ENCODE measurements at places on chromosomes 6 and 20.

DNA sequence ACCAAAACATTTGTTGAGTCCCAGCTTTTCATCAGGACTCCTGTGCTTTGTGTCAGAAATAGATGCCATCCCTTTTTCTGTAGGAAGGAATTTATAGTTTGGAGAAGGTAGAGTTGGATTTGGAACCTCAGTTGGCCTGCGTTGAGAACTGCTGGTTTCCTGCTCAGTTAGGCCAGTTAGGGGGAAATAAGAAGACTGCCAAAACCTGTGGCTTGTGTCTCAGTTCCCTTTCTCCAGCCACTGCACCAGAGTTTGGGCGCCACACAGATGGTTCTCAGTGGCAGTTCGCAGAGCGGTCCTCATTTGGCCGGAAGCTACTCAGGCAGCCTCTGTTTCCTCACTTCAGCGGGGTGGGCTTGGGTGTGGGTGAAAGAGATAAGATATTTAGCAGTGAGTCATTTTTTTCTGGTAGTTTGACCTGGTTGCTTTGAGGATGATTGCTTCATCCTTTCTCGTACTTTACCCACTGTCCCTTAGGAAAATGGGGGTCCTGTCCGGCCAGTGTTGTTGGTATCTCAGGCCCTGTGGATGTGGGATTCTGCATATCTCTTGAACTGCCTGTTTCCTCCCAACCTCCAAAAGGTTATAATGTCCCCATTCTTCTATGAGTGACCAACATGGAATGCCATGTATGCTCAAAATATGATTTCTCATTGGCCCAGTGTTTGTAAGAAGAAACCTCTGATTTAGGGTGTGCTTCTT lies 53.7 kb downstream of the JARID2 start:
- DNase-seq: peak; percentile 49

DNA sequence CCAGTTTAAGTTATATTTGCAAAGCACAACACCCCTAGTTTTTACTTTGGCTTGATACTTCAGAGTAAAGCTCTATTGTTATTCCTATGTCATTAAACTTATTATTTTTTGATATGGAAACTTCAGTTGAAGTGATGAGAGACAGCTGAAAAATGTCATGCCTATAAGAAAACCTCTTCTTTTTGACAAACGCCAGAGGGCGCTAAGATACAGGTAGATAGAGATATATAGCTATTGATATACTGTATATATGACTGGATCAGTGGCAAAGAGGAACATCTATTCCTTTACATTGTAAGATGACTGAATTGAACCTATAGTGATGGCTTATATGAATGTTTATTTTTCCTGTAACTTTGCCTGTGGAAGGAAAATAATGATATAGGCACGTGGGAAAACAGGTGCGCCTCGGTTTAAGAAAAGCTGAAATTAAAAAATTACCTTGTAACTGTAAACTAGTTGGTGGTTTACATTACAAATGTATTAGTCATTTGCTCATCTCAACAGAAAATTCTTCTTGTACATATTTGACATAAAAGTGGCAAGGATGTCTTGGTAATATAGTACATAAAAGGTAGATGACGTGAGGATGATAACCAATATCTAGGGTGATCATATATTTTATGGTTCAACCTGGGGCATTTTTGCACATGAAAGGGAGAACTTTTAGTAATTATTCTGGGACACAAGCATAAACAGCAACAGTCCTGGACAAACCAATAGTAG lies 74.1 kb downstream of the LAMA4 start:
- DNase-seq: peak; percentile 16

DNA sequence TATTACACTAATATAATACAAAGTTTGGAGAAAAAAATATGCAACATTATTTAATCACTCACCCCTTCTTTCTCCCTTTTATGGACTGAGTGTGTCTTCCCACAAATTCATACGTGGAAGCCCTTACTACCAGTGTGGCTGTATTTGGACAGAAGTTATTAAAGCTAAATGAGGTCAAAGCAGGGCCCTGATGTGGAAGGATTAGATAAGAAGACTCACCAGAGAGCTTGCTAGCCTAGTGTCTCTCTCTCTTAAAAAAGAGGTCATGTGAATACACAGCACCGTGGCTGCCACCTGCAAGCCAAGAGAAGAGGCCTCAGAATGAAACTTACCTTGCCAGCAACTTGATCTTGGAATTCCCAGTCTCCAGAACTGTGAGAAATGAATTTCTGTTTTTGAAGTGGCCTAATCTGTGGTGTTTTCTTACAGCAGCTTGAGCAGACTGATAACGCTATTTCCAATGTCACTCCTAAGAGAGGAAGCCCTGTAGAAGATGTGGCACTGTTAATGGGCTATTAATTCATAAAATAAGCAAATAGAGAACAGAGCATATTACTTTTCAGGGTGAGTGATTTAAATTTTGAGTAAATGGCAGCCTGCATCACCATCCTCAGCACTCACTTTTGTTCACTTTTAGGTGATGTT lies 233.4 kb downstream of the TBC1D7 start:
- DNase-seq: no peak

GRCh38 chr6:52505726-52506409 lies 71.0 kb downstream of the TRAM2 start:
- no peak for DNase-seq

- DNase-seq: no peak
Measured at GRCh38 chr6:169880516-169880915, 129.1 kb downstream of the ERMARD start.

DNA sequence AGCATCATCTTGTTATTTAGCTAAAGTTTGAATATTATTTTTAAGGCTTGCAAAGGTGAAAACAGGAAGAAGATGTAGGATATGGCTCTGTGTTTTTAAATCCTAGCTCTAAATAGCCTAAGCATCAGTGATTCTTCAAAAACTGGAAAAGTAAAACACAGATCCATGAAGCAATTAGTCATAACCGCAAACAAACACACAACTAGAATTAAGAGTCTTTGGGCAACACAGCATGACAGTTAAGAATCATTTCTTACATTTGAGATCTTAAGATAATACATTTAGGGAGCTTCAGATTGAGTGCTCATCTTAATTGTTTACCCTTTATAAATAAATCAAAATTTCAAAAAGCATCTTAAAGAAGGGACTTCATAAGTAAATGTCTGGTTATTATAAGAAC lies 115.8 kb upstream of the MAP7 start:
- DNase-seq: no peak

GRCh38 chr20:18138266-18138582 lies 561 bp downstream of the KAT14 start:
- DNase-seq: no peak

DNA sequence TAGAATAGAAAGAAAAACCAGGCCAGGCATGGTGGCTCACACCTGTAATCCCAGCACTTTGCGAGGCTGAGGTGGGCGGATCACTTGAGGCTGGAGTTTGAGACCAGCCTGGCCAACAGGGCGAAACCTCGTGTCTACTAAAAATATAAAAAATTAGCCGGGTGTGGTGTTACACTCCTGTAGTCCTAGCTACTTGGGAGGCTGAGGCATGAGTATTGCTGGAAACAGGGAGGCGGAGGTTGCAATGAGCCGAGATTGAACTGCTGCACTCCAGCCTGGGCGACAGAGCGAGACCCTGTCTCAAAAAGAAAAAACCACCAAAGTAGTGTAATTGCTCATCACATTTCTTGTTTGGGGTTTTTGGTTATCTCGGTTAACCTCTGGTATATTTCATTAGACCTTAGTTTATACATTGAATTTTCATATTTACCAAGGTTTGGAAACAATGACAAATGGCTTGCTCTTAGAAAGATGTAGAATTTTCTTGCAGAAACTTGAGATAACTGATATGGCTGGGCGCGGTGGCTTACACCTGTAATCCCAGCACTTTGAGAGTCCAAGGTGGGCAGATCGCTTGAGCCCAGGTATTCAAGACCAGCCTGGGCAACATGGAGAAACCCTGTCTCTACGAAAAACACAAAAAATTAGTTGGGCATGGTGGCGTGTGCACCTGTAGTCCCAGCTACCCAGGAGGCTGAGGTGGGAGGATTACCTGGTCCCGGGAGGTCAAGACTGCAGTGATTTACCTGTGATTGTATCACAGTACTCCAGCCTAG lies 14.2 kb downstream of the ITCH start:
- no peak for DNase-seq

- no peak for DNase-seq
Measured at GRCh38 chr6:138503881-138504680, 4.8 kb upstream of the NHSL1 start.

- DNase-seq: no peak
Measured at GRCh38 chr6:11356404-11357155, 124.1 kb upstream of the NEDD9 start.

DNA sequence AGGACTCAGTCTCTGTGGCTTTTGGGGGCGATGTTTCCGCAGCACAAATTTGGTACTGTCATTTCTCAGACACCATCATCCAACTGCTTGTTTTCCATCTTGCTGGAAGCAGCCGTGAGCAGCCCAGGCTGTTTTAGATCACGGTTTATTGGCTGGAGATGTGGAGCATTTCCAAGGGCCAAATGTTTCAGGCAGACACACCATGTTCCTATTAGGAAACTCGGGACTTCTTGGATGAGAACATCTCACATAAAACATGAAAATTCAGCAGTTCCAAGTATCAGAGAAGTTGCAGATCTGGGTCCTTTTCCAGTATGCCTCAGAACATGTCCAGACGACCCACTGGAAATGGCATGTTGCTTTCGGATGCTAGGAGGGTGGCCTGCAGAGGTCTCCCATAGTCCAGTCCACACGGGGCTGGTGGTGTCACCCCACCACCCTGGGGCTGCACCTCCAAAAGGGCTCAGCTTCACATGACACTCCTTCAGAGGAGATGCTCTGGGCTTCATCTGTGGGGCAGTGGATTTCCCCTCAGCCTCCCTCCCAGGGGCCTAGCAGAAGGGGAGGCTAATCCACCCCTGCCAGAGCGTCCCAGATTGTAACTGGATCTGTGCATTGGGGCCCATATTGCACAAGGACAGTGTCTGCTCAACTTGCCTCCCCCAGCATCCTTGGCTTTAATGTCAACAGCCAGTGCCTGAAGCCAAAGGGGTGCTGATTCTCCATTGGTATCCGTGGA lies 176.3 kb downstream of the SCP2D1 start:
- DNase-seq: no peak

DNA sequence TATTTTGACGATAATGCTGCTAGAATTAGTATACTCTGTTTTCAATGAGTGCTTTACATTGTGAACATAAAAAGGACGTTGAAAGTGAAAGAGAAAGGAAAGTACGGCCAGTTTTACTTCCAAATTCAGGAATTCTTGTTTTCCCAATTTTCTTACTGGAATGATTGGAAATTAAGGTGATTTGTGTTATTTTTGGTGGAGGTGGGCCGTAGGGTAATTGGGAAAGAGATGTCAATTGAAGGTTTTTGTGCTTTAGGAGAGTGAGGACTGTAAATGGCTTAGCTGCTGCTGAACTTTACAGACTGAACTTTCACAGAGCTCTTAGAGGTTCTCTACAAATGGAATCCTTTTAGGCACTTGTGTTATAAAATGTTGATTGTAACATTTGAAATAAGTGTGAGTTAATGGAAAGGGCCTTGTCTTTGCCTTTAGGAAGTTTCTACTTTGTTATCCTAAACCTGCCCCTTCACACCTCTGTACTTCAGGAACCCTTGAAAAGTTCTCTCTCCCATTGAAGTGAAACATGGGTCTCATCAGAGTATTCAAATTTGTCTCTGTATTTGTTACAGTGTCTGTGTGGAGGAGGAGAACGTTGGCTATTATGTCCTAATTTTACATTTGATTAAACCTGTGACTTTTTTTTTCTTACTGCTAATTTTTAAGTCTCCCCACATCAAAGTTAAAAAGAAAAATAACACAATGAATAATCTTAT lies 256.4 kb downstream of the ARID1B start:
- DNase-seq: no peak

DNA sequence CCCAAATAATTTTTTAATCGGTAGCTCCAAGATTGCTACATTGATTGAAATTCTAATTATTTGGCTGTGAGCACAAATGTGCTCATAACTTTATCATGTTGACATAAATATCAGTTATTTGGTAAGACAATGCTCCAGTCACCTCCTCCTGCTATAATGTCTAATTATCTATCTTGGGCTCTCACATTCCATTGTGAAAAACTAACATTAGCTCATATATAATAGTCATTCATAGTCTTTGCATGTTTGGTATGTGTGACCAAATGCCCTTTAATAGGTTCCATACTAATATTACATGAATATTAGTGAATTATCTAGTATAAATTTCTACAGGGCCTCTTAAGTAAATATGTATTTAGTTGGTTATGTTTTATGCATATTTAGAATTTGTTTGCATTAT lies 185.6 kb upstream of the MCHR2 start:
- DNase-seq: no peak

DNA sequence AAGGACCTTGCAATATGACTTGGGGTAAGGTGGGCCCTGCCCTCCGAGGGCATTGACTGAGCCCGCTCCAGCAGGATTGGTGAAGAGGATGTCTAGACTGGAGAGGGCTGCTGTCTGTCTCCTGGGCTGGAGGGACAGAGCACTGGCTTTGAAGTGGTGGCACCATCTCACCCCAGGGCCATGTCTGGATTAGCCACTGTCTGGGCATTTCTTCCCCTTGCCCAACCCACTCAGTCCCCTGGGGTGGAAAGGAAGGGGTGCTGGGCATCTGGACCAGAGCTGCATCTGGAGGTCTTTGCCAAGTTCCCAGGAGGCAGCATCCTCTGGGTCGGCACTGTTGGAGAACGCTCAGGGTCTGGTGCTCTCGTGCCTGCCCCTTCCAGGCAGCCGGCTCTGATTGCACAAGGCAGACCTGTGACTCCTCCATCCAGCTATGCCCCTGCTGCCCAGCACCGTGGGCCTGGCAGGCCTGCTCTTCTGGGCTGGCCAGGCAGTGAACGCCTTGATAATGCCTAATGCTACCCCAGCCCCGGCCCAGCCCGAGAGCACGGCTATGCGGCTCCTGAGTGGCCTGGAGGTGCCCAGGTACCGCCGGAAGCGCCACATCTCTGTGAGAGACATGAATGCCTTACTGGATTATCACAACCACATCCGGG lies at the start of gene R3HDML:
TSS of gene R3HDML (plus strand) at position 319 of the 656 bp plus-strand sequence. CDS start at position 434, 115 bp downstream.
- no peak for DNase-seq
